ENCODE measurements at places on chromosomes 5 and 9. TPM values are rescaled to one million over a fixed set of nuclear protein-coding genes. Genes with fewer than 3 reads are reported as not detected.

- DNase-seq = no peak
Measured at GRCh38 chr5:173950829-173951228, 38.1 kb upstream of the C5orf47 start.

DNA sequence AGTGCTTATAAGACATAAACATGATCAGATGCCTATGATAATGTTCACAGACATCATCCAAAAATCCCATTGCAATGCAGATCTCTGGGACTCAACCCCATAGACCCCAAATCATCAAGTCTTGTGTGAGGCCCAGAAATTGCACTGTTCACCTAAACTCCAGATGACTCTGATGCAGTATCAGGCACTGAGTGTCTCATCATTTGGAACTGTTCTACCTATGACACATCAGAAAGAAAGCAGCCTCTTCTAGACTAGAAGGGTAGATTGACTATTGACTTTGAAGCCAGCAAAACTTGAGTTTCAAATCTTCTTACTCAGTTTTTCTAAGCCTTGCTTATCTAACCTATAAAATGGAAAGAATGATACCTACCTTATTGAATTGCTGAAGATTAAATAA lies 58.7 kb upstream of the PAPPA start:
- DNase-seq = no peak

DNA sequence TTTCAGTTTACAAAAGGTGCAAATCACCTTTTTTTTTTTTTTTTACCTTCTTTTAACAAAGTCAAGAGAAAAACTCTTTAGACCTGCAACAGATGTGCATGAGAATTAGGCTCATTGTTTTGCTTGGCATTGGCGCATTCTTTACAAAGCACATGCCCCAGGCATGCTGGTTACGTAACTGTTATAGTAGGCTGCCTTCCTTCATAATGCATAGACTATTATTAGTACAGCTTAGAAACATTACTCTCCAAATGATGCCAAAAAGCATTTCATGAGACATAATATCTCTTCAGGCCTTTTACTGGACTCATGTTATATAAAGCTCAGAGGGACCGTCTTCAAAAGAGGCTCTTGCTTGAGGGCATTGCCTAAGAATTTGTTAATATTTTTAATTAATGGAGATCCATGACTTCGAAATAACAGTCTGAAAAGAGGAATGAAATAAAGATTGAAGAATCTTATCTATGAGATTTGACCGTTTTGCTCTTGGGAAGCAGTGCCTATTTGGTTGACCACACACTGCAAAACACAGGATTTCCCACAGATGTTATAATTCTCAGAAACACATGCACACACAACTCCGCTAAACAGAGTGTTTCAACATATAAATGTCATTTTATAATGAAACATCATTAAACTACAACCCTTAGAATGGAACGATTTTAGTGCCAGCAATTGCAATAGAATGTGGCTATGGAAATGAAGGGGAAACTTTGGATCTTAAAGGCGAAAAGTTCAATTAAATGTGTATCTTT lies 478.7 kb downstream of the PRR16 start:
- no peak for DNase-seq

DNA sequence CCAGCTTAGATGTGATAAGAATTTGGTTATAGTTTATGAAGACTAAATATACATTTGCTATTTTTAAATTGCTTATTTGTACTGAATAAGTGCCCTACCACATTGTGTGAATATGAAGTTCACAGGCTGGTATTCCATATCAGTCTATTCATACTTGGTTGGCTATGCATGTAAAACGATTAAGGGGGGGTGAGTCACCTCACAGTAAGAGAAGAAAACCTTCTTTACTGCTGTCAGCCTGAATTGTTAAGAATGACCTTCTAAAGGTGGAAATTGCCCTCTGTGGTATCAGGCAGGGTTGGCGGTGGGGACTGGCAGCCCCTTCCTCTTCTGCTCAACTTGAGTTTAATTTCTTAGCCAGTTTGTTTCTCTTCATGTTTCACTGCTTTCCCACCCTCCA lies 127.0 kb upstream of the RPS23 start:
- DNase-seq = no peak

- DNase-seq = no peak
Measured at GRCh38 chr5:1535646-1536045, 11.9 kb upstream of the LPCAT1 start.

DNA sequence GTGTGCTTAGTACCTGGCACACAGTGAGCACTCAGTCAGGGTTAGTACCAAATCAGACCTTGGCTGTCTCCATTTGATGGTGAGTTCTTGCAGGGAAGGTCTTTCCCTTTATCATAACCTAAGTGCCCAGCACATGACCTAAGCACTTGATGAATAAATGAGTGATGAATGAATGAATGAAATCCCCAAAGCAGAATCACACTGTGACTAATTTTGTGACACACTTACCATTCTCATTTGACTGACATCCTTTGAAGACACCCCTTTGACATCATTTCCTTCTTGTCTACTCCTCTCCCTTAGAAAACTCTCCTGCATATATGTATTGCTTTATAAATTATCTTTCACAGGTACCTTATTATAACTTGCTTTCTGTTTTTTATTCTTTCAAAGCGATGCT lies 130.2 kb upstream of the ELL2 start:
- no peak for DNase-seq

DNA sequence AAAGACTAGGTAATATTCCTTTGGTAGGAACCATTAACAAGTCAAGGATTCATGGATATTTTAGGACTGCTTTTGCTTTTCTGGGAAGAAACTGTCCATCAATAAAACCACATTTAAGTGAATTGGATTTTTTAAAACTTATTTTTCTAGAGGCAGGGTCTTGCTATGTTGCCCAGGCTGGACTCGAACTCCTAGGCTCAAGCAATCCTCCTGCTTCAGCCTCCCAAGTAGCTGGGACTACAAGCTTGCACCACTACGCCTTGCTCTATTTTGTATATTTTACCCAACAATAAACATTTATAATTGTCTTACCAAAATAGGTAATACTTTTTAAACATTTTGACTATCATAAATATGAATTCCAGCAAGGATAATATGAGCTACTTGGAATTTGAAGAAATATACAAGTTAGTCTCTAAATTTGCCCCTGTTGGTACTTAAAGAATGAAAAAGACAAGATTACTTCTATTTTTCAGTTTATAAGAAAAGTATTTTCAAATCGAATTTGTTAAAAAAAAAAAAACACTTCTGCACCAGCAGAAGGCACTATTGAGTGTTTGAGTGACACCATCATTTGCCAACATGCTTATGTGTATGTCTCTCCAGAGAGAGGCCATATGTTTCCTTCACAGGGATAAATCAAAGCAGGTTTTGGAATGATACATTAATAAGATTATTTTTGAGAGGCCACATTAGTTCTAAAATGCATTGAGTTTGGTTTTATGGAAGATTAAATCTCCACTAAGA lies 60.0 kb upstream of the CARTPT start:
- no peak for DNase-seq

DNA sequence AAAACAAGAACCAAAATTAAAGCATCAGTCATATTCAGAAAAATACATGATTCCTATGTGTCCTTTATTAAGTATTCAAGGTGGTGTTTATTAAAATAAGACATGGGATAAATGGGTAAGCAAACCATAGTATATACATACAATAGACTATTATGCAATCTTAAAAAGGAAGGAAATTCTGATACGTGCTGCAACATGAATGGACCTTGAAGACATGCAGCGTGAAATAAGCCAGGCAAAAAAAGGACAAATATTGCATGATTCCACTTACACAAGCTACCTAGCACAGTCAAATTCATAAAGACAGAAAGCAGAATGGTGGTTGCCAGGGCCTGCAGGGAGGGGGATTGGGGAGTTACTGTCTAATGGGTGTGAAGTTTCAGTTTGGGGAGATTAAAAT lies 127.7 kb downstream of the DMAC1 start:
- DNase-seq = no peak

GRCh38 chr5:54229041-54229780 lies 81.2 kb downstream of the ARL15 start:
- DNase-seq = peak; percentile 50

DNA sequence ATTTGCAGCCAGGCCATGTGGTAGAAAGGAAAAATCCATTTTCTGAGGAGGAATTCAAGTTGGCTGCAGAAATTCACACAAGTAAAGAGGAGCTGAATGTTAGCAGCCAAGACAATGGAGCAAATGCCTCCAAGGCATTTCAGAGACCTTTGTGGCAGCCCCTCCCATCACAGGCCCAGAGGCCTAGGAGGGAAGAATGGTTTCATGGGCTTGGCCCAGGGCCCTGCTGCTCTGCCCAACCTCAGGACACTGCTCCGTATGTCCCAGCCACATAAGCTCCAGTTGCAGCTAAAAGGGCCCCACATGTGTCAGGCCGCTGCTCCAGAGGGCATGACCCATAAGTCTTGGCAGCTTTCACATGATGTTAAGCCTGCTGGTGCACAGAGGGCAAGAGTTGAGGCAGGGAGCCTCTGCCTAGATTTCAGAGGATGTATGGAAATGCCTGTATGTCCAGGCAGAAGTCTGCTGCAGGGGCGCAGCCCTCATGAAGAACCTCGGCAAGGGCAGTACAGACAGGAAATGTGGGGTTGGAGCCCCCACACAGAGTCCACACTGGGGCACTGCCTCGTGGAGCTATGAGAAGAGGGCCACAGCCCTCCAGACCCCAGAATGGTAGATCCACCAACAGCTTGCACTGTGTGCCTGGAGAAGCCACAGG lies 144.2 kb upstream of the EPB41L4A start:
- no peak for DNase-seq

- DNase-seq = no peak
Measured at GRCh38 chr5:131984956-131985665, 26.3 kb downstream of the ACSL6 start.

NSUN2 gene
- 46.1 TPM for polyA plus RNA-seq

PAEP gene
- polyA plus RNA-seq = not detected

LECT2 gene
- not detected for polyA plus RNA-seq

IL33 gene
- not detected for polyA plus RNA-seq

C7 gene
- polyA plus RNA-seq = not detected

PRRC1 gene
- 32.9 TPM for polyA plus RNA-seq

PCDHGA2 gene
- not detected for polyA plus RNA-seq

PCDHA7 gene
- polyA plus RNA-seq = not detected

RABL6 gene
- polyA plus RNA-seq = 9.0 TPM

SUSD3 gene
- 70.1 TPM for polyA plus RNA-seq

SLC6A3 gene
- not detected for polyA plus RNA-seq

Measured in naive B cell (primary cell).